ENCODE measurements at places on chromosomes 2 and 18.

- no peak for DNase-seq
These were observed 19.8 kb upstream of the ATOH8 start for GRCh38 chr2:85734015-85734414.

DNA sequence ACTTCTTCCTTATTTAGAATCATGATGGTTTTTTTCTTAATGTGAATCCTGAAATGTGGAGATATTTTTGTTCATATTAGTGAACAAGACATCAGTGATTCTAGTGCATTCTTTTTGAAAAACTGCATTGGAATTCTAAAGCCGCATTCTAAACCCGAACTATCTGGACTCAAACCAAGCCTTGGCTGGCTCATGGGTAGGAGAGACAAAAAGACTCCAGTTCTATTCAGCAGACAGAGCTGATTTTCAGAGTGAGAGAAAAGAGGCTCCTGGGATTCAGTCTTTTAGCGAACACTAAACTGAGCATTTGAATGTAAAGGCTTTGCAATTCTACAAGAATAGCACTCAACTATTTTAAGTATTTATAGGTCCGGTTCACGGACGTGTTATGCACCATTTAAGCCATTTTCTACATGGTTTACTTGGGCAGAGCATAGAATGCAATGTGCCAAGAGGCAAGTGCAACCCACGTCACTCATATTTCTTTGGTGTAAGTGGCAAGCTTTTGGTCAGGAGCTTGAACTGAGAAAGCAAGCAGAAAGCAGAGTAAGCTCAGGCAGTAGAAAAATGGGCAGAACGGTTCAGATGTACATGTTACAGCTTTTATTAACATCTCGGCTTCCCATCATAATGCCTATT, 227.3 kb upstream of the RAB12 start:
- DNase-seq, result no peak

DNA sequence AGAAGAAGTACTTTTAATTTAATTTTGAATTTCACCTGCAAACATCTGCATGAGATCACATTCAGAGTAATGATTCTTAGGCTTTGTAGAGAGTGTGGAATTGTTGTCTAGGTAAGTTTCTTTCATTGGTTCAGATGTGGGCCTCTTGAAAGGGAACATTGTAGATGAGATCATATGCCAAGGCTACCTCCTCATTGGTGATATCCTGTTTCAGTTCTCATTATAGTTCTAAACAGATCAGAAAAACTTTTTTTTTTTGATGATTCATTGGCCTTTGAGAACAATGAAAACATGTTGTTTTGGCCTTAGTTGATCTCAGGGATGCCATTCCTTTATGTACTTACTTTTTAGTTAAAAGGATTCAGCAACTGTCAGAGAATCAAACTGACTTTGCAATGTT, 44.5 kb downstream of the EML6 start:
- DNase-seq, result no peak

DNA sequence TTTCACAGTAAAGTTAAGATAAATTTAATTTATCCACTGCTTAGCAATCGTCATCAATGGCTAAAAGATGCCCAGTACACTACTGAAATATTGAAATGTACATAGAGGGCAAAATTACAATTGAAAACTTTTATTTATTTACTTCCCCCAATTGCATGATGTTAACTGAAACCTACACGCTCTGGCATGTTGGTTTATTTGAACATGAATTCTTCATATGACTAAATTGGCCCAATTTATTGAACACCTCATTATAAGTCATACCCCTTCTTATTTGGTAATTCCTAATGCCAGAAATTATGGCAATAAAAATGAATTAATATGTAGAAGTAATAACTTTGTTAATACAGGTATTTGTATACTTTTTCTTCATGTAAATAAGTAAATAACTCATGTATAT, 183.0 kb upstream of the ZC3H15 start:
- DNase-seq, result no peak

DNA sequence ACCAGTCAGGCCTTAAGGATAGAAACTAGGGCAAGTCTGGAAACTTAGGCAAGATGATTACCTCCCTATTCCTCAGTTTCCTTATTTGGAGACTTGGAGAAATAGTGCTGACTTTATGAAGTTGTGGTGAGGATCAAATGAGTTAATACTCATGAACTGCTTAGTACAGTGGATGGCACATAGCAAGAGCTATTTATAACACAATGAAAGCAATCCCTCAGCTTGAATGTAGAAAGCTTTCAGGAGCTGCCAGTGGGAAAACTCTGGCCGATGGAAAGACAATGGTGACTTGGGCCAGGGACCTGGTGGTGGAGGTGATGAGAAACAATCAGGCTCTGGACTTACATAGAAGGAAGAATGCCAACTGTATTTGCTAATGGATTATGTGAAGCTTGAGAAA, 269.4 kb upstream of the THUMPD2 start:
- DNase-seq, result no peak

DNA sequence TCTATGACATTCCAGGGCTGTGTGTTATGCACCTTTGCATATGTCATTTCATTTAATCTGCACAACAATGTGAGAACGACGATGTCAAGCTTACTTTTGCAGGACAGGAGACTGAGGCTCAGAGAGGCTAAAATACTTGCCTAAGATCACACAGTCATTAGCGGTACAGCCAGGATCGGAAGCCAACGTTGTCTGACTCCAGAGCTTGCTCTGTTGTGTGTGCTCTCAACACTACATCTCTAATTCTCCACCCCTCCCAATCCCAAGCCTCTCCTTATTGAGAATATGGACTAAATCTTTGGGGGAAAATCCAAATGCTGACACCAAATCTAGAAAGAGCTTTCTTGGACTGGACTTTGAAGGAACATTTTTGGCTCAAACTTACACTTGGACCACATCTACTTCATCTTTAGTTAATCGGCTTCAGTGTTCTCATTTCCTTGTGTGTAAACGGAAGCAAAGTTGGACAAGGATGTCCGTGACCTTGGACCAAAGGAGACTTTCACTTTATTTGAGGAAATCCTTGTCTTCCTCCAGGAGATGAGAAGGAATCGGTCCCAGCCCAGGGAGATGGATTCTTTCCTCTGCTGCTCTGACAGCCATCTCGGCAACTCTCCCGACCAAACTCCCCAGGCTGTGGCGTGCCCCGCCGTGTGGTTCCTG, 242.4 kb downstream of the LPIN1 start:
- DNase-seq, result no peak

- DNase-seq, result no peak
These were observed 26.2 kb downstream of the R3HDM1 start for GRCh38 chr2:135557530-135557929.

GRCh38 chr2:75456111-75456510, 104.6 kb downstream of the EVA1A start:
- no peak for DNase-seq

DNA sequence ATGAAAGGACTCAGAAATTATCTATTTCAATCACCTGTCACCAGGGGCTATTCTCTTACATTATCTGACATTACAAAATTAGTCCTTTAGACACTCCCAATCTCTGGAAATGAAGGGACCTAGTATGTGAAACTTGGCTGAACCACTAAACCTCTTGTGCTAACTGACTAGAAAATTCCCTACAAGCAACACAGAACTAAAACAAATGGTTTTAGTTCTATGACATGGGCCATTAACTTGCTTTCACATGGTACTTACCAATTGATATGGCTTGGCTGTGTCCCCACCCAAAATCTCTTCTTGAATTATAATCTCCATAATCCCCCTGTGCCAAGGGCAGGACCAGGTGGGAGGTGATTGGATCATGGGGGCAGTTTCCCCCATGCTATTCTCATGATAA, 16.6 kb downstream of the SERPINE2 start:
- DNase-seq, result no peak

- DNase-seq, result no peak
These were observed 3.3 kb downstream of the SH3BP4 start for GRCh38 chr2:234955091-234955591.

- no peak for DNase-seq
These were observed 228.6 kb downstream of the EPHA4 start for GRCh38 chr2:221343524-221343923.

- DNase-seq, result no peak
These were observed 447 bp upstream of the MRPL19 start for GRCh38 chr2:75646090-75646582.

DNA sequence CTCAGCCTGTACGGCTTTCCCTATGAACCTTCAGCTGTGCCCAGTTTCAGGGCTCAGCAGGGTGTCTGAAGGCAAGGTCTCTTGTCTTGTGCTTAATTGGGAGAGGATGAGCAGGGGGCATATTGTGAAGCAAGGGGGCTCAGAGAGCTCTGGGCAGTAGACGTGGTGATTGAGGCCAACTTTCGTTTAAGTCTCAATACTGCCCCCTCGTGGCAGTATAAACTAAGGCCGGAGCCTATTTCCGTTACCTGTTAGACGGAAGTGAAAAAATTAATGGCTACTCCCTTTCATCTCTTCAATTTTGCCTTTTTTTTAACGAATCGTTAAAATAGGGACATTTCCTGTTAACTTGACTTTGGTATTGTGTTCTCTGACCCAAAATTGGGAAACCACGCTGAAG, 193.4 kb downstream of the TDRD15 start:
- DNase-seq, result no peak

GRCh38 chr18:9846162-9846925, 39.4 kb upstream of the TXNDC2 start:
- no peak for DNase-seq

GRCh38 chr18:34643989-34644388, 66.1 kb upstream of the DTNA start:
- no peak for DNase-seq
